ENCODE measurements at places on chromosomes 1 and 21.

GRCh38 chr1:240468656-240469055 is 143.3 kb downstream of the GREM2 start:
- no peak for DNase-seq

- peak; percentile 80 for DNase-seq
These were observed 49.7 kb upstream of the TSPAN2 start for GRCh38 chr1:115138973-115139372.

DNA sequence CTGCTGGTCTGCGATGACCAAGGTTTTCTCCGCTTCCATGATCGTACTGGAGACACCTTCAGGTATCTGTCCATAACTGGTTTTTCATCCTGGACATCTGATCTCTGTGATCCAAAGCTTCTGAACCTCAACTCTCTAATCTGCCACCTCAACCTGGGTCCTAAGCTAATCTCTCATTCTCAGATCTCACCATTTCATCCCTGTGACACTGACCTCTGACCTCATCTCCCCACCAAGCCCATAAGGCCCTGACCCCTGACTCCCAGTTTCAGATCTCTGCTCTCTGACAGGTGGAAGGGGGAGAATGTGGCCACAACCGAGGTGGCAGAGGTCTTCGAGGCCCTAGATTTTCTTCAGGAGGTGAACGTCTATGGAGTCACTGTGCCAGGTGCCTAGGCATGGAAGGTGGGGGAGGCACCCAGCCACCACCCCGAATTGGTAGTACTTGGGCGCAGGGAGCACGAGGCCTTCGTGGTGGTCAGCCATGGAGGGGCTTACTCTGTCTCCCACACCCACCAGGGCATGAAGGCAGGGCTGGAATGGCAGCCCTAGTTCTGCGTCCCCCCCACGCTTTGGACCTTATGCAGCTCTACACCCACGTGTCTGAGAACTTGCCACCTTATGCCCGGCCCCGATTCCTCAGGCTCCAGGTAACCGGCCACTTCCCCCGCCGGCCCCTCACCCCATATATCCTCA is 3.8 kb downstream of the SLC27A3 start:
- DNase-seq: no peak

- no peak for DNase-seq
These were observed 1.3 kb downstream of the AMIGO1 start for GRCh38 chr1:109508001-109508872.

DNA sequence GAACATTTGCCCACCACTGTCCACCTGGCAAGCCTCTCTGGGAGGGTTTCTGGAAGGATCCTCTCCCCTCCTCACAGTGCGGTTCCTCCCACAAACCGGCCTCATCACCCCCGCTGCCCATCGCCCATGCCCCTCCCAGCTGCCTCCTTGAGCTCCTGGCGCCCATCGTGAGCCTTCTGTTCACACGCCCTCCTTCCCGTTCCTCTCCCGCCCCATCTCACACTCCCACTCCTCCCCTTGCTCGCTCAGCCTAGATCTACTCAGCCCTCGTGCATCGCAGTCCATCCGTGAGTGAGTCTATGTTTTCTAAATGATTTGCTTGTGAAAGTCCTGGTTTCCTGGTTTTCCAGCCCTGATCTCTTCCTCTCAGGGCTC is 119.1 kb upstream of the C1orf174 start:
- no peak for DNase-seq

DNA sequence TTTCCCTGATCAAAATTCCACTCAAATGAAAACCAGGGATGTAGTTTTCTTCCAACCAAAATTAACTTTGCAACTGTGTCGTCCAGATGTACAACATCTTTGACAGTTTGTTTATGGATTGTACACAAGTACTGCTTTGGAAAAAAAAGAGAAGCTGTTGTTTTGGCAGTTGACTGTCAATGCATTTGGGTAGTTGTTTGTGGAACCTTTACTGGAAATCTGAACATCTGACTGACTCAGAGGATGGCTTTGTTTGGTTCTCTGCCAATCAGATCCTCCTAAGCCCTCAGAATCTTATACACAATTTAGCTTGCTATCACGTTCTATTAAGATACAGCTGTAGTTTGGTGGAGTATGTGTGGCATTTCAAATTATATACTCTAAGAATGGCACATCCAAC is 195.0 kb downstream of the KCNK2 start:
- no peak for DNase-seq

- no peak for DNase-seq
These were observed 11.3 kb upstream of the MFSD2A start for GRCh38 chr1:39943471-39944290.

- no peak for DNase-seq
These were observed 10.6 kb upstream of the NADK start for GRCh38 chr1:1788646-1789431.

GRCh38 chr1:180211156-180211859 is 18.8 kb upstream of the LHX4 start:
- no peak for DNase-seq
